ENCODE measurements at places on chromosomes 2 and 18.

DNA sequence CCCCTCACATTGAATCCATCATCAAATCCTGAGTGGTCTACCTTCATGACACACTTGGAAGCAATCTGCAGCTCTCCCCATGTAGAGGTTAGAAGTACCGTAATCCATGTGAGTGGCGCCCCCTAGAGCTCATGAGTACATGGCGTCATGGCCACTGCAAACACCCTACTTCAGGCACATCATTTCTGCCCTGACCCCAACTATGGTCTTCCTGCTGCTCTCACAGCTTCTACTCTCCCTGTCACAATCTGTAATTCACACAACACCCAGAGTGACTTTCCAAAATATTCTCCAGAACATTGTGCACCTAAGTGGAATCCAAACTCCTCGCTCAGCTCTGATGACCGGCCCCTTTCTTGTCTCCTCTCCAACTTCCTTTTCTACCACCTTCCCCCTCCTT lies 141.9 kb downstream of the ANKRD44 start:
- peak; percentile 80 for DNase-seq

GRCh38 chr18:5817816-5818215 lies 77.5 kb downstream of the TMEM200C start:
- DNase-seq, result no peak

DNA sequence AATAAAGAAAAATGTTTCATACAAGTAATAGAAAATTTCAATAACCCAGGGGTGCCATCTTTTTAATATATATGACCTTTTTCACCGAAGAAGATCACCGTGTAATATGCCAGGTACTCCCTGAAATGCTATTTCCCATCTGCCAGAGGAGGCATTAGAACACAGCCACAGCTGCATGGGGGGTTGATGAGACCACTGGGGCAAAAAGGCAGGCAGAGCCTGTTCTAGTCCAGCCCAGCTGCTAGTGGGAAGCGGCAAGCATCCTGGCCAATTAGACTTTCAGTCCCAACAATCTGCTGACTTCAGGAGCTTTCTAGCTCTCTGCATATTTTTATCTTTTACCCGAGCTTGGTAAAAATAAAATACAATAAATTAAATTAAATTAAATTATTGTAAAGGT lies 362.6 kb downstream of the RIT2 start:
- DNase-seq, result no peak

DNA sequence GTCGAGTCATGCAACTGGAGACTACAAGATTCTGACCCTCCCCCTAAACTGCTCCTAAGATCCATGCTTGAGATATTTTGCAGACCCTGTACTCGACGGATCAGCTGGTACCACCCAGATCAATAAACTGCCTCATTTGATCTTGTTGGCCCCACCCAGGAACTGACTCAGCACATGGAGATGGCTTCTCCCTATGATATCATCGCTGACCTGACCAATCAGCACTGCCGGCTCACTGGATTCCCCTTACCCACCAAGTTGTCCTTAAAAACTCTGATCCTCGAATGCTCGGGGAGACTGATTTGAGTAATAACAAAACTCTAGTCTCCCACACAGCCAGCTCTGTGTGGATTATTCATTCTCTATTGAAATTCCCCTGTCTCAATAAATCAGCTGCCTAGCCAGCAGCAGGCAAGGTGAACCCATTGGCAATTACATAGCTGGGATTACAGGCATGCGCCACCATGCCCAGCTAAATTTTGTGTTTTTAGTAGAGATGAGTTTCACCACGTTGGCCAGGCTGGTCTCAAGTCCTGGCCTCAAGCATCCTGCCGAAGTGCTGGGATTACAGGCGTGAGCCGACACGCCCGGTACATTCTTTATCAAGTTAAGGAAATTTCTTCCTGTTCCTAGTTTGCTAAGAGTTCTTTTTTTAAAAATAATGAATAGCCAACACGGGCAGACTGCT lies 43.6 kb downstream of the VPS54 start:
- DNase-seq, result no peak

DNA sequence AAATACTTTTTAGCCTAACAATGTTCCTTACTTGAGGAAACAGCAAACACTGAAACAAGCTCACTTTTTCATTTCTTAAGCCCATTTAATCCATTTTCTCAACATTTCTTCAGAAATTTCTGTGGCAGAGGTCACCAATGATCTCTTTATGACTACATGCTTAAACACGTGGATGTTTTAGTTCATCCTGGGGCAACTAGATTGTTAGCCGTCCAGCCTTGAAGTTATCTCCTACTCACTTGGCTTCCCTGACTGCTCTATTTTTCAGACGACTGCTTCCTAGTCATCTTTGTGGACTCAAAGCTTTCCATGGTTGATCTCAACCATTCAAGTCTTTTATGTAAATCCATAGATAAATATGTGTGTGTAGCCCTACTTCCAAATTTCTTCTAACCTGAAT lies 24.1 kb downstream of the CD302 start:
- DNase-seq, result no peak

All from islet precursor cell (in vitro differentiated cells).